ENCODE measurements at places on chromosomes 13 and 19.

DNA sequence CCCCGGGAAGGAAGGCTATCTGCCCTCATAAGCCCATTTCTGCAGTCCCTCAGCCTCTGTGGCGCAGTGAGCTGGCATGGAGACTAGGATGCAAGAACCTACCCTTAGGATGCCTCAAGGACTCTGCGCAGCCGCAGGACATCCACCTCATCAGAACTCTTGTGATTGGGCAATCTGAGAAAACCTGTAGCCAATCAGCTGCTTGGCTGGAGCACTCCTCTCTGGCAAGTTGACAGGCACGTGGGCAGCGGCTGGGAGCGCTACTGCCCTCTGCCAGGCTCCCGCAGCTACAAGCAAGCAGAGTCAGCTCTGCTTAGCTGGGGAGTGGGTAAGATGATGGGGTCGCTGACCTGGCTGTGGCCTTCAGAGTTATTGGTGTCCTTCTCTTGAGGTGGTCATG, 1.5 kb upstream of the ECSIT start:
- peak; percentile 77 for DNase-seq

DNA sequence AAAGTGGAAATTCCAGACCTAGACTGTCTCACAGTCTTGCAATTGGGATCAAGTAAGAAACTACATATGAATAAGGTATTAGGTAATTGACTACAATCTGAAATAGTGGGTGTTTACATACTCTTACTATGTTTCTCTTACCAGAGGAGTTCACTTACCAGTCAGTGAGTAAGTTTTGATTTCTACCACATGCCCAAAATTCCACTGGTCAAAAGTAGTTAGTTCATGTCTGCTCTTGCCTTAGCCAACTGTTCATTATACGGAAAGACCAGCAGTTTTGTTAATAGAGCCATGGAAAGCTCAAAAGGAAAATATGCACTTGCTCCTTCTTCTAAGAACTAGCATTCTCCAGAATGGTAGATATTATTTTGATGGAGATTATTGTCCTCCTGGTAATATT, 490.8 kb downstream of the RFC3 start:
- DNase-seq, result no peak

DNA sequence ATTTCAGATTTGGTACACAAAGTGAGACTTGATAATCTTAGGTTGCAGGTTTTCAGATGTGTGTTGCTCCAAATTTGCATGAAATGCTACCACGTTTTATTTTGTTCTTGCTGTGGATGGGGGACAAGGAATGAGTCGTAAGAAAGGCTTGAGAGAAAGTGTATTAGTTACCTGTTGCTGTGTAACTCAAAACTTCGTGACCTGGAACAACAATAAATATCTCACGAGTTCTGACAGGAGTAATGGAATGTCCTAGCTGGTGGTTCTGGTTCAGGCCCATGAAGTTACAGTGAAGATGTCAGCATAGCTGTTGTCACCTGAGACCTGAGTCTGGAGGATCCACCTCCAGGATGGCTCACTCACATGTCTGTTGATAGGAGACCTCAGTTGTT, 1.2 kb downstream of the ZNF8 start:
- no peak for DNase-seq

GRCh38 chr13:96533408-96533807, 443.5 kb downstream of the HS6ST3 start:
- DNase-seq, result no peak

DNA sequence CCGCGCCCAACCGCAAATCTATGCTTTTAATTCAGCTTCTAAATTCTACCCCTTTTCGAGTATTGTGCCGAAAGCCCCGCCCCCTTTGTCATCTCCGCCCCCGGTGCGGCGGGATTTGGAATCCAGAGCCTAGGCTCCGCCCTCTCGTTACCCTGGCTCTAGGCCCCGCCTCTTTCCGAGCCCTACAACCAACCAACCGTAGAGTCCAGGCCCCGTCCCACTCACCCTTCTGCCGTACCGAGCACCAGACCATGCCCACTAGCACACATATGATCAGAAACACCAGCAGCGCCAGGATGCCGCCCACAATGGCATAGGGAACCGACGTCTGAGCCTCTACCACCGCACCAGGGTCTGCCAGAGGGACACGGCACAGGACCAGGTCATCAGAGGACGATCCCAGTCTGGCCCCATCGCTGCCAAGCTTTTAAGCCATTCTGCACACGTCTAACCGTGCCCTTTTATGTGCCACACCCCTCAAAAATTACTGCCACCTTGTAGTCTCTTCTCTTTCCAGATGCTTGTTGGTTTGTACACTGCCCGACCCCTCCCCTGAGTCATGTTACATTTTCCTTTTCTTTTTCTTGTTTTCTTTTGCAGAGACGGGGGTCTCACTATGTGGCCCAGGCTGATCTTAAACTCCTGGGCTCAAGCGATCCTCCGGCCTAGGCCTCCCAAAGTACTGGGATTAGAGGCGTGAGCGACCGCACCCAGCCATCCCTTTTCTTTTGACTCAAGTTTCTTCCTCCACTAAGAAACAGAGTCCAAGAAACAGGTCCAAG, 4.7 kb upstream of the ZNF428 start:
- DNase-seq, result no peak

DNA sequence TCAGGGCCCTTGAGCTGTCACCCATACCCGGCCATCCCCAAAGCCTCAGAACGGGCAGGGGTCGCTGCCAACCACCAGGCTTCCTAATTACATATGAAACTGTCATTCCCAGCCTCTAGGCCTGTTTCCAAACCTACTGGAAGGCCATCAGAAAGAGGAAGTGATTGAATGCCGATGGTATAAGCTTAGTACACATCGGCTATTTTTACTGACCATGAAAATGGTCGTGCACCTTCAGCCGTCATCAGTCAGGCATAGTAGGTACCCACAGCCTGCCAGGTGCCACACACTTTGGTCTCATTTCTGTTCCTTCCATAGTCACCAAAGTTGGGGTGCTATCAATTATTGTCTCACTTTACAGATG, 10.2 kb downstream of the KRI1 start:
- DNase-seq, result no peak
